ENCODE measurements at places on chromosomes 6 and 20.

- no peak for DNase-seq
These were observed 33.8 kb upstream of the KIF25 start for GRCh38 chr6:167963589-167964057.

DNA sequence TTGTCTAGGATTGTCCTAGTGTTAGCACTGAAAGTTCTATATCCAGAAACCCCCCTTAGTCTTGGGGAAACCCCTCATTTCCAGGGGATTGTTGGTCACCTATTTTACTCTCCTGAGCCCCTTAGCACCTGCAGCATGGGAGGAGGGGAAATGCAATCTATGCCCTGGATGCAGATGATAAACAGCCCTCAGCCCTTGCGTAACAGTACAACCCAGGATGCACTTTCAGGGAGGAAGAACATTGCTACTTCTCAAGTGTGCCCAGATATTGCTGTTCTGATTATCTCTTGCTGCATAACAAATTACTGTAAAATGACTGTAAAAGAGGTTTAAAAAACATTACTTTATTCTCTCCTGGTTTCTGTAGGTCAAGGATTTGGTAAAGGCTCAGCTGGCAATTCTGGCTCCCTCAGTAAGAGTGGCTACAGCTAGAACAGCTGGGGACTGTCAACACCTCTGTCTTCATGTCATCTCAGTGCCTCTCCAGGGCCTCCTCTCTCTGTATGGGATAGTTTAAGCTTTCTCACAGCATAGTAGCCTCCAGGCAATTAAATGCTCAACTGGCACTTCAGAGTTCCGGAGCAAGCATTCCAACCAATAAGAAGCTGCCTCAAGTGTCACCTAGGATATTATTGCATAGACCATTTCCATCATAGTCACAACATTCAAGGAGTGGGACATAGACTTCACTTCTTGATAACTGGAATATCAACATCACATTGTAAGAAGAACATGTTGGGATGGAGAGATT lies 117.8 kb upstream of the FOXO3 start:
- DNase-seq: no peak

DNA sequence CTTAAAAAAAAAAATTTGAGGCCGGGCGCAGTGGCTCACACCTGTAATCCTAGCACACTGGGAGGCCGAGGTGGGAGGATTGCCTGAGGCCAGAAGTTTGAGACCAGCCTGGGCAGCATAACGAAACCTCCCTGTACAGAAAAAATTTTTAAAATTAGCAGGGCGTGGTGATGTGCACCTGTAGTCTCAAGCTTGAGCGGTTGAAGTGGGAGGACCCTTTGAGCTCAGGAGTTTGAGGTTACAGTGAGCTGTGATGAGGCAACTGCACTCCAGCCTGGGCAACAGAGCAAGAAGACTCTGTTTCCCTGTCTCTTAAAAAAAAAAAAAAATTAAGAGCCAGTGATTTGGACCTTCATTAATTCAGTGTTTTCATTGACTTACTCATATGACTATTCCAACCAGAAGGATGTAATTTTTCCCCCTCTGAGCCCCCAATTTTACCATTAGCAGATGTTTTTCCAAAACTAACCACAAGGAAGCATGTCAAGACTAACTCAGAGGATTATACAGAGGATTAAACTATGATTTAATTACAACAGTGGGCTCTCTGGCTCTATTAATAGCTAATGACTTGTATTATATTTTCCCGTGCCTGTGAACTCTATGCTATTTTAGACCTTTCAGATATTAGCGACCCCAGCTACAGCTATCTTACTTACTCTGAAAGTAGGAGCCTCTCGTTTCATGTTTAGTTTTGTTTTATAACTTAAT lies 75.1 kb downstream of the ARID1B start:
- no peak for DNase-seq

DNA sequence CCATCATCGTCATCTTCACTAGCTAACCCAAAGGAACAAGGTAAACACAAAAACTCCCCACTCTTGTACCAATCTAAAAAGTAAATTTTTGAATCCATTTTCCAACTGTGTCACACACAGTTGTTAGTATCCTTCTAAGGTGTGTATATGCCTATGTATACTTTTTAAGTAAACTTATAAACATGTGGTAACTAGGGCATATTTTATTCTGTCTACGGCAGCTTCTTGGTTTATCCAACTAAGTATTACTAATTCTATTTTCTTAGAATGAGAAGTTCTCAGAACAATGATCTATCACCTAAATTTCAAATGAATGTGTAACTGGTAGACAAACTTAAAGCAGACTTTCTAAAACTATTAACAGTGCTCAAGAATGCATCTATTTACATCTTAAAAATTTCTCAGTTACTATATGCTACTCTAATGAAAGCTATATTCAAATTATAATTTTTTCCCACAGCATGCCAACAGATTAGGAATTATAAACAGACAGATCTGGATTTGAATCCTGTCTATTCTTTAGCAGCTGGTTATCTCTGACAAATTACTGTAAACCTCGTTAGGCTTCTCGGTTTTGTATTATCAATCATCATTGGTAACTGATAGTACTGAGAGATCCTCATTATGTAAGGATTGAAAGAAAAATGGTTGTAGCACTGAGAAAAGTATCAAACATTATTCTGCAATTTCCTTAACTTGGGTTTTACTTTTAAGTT lies 1.8 kb upstream of the PLN start:
- DNase-seq: no peak

GRCh38 chr20:46293084-46293483 lies 15.2 kb downstream of the CDH22 start:
- DNase-seq: no peak

GRCh38 chr6:128554302-128554701 lies 33.9 kb upstream of the PTPRK start:
- DNase-seq: no peak

DNA sequence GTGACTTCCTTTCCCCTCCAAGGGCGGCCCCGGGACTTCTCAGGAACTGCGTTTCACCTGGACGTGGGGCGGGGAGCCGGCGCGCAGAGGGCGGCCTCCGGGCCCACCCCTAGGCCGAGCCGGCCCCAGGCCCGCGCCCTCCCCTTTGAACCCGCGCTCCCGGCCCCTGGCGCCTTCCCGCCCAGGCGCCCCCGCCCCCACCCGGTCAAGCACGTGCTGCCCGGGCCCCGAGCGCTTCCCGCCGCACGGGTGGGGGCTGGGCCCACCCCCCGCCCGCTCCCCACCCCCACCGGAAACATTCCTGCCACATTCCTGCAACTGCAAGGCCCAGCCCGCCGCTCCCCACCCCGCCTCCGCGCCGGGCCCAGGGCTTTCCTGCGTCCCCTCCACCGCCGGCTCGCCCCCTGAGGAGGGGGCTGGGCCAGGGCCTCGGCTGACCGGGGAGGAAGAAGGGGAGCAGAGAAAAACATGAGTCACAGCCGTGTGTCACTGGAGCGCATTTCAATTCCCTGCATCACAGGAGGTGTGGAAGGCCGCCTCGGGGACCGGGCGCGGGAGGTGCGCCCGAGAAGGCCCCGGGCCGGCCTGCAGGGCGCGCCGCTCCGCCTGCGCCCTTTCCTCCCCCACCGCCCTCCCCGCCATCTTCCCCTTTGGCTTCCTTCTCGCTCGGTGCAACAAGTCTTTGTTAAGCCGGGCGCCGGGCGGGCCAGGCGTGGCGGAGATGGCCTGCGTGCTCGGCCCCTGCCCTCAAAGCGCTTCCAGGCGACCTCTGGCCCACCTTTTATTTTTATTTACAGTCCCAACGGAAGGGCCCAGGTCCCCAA lies 1.2 kb upstream of the HMGA1 start:
- DNase-seq: no peak

DNA sequence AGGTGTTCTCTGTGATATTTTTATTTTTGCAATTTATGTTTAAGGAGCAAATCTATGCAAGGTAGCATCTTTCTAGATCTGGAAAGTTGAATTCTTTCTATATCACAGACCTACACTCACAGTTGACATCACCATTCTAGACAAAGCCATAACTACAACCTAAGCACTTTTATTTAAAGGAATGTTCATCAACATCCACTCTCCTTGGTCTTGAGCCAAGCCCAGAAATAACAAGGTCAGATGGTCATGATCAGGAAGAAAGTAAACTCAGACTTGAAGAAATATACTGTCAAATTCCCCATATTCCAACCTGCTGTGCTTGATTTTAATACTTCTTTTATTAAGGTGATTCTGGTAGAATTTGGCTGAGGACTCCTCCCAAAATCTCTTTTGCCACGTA lies 32.2 kb downstream of the MMUT start:
- no peak for DNase-seq

DNA sequence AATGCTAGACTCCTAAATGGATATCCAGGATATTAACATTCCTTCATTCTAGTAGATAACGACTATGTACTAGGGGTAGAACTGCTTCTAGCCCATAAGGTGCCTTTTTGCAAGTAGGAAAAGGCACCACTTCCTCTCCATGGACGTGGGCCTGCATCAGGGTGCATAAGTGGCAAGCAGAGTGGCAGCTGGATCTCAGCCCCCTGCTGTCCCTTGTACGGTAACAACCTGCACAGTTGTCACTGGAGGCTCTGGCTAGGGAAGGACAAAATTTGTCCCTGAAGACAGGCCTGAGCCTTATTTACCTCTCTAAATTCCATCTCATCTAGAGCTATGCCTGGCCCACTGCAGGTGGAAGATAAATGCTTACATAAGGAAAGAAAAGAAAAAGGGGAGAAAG lies 42.5 kb upstream of the SAYSD1 start:
- DNase-seq: no peak

- DNase-seq: no peak
These were observed 1.3 kb downstream of the RNF24 start for GRCh38 chr20:4014031-4014474.
